Omental fat pad (tissue), 4 donors: ENCODE measurements at places on chromosomes 12 and 14. TPM values are rescaled to one million over a fixed set of nuclear protein-coding genes. Genes with fewer than 3 reads are reported as not detected.

GRCh38 chr14:70043001-70043400 lies 145.8 kb downstream of the SLC8A3 start:
- DNase-seq: no peak

The PLBD2 gene
- total RNA-seq: 26.4 TPM

The DNAI7 gene
- total RNA-seq: 0.56 TPM

GRCh38 chr12:91655966-91656365 lies 473.3 kb upstream of the DCN start:
- no peak for DNase-seq

- DNase-seq: no peak
These were observed 161.1 kb downstream of the SNAPC1 start for GRCh38 chr14:61923348-61923747.

DNA sequence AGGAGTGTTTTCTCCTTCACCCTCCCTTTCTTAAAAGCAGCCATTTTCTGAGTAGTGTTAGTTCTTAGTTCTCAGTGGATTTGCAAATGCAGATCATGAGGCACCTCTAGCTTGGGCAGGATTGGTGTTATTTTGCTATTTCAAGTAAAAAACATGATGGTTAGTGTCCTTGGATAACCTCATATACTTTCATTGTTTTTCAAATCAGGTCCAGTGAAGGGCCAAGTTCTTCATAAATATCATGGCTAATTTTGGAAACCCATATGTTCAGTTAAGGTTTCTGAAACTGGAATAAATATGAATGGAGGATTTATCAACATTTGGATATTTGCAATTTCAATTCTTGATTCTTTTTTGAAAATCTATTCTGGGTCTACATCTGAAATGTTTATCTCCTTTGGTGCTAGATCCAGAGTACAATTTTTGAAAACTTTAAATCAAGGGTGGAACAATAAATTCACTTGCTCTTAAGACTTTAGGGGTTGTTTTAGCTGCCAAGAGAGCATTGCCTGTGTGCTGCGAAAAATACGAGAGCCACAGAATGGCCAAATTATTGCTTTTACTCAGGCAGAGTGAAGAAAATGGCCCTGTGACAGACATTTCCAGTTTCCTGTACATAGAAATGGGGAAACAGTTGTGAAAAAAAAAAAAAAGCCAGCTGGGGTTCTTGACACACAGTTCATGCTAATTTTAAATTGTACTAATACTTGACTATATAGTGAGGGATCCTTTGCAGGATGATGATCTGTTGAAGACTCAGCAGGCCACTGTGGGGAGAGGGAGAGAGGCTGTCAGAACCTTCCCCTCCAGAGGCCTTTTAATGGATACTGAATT lies 104.6 kb downstream of the BICD1 start:
- no peak for DNase-seq

- DNase-seq: no peak
These were observed 423 bp downstream of the ALDH6A1 start for GRCh38 chr14:74083784-74084276.

DNA sequence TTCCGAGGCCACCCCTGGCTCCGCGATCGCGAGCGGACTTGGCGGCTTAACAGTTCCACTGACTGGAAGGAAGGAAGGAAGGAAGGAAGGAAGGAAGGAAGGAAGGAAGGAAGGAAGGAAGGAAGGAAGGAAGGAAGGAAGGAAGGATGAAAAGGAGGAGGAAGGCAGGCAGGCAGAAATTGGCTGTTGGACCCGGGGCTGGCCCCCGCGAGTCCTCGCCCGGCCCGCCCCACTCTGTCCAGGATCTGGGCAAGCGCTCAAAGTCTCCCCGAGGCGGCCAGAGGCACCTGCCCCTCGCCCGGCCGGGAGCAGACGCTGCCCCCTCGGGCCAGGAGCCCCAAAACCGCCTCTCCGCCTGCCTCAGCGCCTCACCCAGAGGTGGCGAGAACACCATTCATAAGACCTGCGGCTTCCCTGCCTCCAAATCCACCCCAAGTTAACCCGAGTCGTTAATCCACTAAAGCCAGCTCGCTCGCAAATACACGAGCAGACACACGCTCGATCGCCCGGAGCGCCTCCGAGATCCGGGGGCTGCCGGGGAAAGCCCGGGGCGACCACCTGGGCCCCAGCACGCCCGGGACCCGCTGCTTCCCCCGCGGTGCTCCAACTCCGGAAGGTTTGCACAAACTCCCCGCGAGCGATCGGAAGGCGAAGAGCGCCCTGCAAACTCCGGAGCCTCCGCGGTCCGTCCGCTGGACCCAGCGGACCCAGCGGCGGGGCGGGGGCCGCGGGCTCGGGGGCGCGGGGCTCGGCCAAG lies 844 bp downstream of the DPF3 start:
- DNase-seq: no peak

GRCh38 chr12:83199069-83199468 lies 512.4 kb downstream of the TMTC2 start:
- DNase-seq: no peak

DNA sequence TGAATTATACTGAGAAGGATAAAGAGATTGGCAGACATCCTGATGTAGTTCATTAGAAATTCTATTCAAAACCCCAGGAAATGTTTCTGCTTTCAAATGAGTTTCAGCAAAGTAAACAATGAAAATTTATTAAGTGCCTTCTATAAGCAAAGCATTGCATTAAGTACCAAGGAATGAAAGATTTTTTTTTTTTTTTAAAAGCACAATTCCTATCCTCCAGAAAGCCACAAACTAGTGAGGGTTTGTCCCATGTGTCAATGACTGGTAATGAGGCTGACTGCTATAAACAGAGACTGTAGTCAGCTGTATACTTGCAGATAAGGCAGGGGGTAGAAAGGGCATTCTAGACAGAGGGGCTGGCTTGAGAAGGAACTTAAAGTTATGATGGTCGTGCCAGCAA lies 6.7 kb downstream of the ANO4 start:
- DNase-seq: no peak

DNA sequence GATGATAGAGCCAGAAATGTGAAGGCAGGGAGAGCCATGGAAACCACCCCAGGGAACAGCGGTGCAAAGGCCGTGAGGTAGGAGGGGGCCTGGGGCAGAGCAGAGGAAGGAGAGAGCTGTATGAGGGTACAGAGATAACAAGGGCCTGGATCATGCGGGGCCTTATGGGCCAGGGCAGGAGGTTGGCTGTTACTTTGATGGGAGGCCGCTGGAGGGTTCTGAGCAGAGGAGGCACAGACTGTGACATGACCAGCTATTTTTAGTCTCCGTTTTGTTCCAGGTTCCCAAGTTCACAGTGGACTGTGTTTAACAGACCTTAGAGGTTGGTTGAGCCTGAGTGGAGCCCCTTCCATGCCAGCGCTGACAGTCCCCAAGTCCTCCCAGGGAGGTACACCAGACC lies 118.6 kb downstream of the GCH1 start:
- no peak for DNase-seq

- no peak for DNase-seq
These were observed 6.3 kb downstream of the METAP2 start for GRCh38 chr12:95480230-95480629.

GRCh38 chr14:76720382-76720813 lies 40.9 kb upstream of the VASH1 start:
- DNase-seq: no peak

DNA sequence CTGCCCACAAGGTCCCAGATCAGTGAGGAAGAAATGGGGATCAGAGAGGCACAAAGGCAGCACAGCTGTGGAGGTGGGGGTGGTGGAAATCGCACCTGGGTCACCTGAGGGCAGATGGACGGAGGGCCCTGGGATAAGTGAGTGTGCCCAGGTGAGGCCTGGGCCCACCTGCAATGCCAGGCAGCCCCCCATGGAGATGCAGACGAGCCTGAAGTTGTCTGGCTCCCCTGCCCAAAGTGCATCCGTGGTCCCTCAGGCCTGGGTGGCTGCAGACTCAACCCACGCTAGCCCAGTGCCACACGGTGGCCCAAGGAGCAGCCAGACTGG lies 84.9 kb downstream of the NCOR2 start:
- DNase-seq: no peak

DNA sequence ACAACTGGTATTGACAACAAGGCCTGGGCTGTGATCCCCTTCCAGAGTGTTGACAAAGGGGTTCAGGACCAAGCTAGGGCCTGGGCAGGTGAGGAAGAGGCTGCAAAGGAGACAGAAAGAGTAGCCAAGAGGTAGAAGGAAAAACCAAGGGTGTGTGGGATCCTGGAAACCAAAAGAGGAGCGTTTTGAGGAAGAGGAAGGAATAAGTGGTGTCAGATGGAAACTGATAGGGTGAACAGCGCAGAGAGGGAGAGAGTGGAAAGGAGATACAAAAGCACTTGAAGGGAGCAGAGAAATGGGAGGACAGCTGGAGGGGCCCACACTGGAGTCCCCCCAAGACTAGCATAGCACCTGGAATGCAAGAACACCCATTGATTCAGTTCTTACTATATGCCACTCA lies 8.3 kb upstream of the HVCN1 start:
- no peak for DNase-seq

The ABCD4 gene
- total RNA-seq: 62.1 TPM

GRCh38 chr12:10030446-10030845 lies at the start of gene CLEC9A:
TSS of gene CLEC9A (plus strand) at chr12:10030682. CDS start at chr12:10052688, 22,006 bp downstream.
- no peak for DNase-seq

DNA sequence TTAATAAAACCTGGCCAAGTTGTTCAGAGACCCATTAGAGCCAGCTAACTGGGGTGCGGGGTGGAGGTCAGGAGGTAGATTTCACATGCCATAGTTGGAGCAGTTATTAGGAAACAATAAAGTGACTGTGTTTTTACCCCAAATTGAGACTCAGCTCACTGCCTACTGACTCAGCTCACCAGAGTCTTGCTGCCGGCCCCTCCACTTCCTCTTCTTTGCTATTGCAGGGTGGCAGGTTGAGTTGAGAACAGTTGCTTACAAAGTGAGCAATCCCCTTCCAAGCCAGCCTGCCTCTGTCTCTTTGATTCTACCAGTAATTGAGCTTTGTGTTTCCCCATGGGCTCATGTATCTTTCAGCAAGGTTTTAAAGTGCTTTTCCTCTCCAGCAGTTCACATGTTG lies 12.9 kb downstream of the ST8SIA1 start:
- DNase-seq: no peak

DNA sequence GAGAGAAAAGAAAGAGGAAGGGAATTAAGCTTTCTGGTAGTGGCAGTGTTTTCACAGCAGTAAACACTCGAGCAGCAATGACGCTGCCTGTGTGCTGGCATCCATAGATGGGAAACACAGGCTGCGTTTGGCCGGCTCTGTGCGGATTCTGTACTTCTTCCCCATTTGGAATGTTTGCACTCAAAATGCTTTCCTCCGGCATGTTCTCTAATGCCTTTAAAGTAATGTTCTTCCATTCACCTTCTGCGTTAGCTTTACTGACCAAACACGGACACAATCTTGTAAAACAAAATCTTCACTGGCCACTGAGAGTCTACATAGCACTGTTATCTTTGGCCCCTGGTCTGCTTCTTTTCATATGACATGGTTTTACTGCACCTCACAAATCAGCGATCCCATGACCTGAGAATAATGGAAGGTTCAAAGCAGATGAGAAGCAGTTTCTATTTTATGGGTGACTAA lies 31.4 kb downstream of the DCP1B start:
- DNase-seq: no peak

The TAS2R42 gene
- total RNA-seq: not detected

The FUT8 gene
- total RNA-seq: 19.6 TPM

GRCh38 chr12:27607591-27607990 lies 83.6 kb downstream of the PPFIBP1 start:
- DNase-seq: no peak

DNA sequence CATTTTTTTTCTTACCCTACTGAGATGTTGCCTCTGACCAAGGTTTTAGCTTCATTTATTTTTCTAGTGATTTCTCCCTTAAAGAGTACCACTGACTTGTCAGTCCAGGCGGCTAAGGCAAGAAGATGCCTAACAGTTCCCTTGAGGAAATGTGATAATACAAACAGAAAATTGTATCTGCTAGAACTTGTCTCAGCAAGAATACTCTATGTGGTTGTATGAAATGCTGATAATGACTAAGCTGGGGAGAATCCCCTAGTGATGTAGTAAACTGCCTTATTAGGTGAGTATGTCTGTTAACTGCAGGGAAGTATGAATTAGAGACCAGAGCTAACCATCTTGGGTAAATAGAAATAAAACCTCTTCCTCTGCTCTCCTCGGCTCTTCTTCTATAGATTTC lies 6.7 kb downstream of the C12orf54 start:
- DNase-seq: no peak

The ACVR1B gene
- 15.9 TPM for total RNA-seq
